Hair follicular keratinocyte (primary cell): ENCODE measurements at places on chromosomes 16 and 17. TPM values are rescaled to one million over a fixed set of nuclear protein-coding genes. Genes with fewer than 3 reads are reported as not detected.

Gene ZNF423
- total RNA-seq, result 0.08 TPM in 2 replicates

Gene OR3A3
- total RNA-seq, result not detected in 2 replicates

Gene EIF3CL
- 107 and 134 TPM in 2 replicates for total RNA-seq

Gene CSH2
- total RNA-seq, result not detected in 2 replicates

Gene CHST6
- 1.1 and 3.0 TPM in 2 replicates for total RNA-seq

Gene ATAD5
- total RNA-seq, result 2.2 and 4.3 TPM in 2 replicates

Gene TP53TG3B
- total RNA-seq, result not detected in 2 replicates

Gene FOXL1
- 6.0 and 7.9 TPM in 2 replicates for total RNA-seq

Gene CDC6
- total RNA-seq, result 13.6 and 40.7 TPM in 2 replicates

Gene CNTD1
- total RNA-seq, result not detected in 2 replicates

Gene USP6
- total RNA-seq, result under 0.01 TPM in 1 of 2 replicates, not detected in the other

Gene ARHGAP23
- total RNA-seq, result 21.3 and 24.0 TPM in 2 replicates

Gene BICDL2
- 0.23 and 0.78 TPM in 2 replicates for total RNA-seq

Gene EME1
- 2.1 and 8.1 TPM in 2 replicates for total RNA-seq

Gene DNAI2
- not detected in 2 replicates for total RNA-seq

Gene SF3B3
- total RNA-seq, result 82.2 and 109 TPM in 2 replicates

Gene MPRIP
- 107 and 118 TPM in 2 replicates for total RNA-seq

Gene GUCY2D
- 0.04 and 0.16 TPM in 2 replicates for total RNA-seq

Gene C1QL1
- total RNA-seq, result 2.5 TPM in 1 of 2 replicates, not detected in the other

Gene CCL18
- total RNA-seq, result not detected in 2 replicates

Gene CCDC200
- not detected in 2 replicates for total RNA-seq

Gene PRAC2
- not detected in 2 replicates for total RNA-seq

Gene SNX20
- not detected in 2 replicates for total RNA-seq

Gene KRTAP4-5
- not detected in 2 replicates for total RNA-seq

Gene RNF43
- total RNA-seq, result 10.1 and 11.5 TPM in 2 replicates

Gene CCDC144A
- total RNA-seq, result 0.38 and 0.70 TPM in 2 replicates

Gene HOXB5
- total RNA-seq, result not detected in 2 replicates

Gene ACSM2B
- not detected in 2 replicates for total RNA-seq

Gene CMTM2
- not detected in 2 replicates for total RNA-seq

Gene KRTAP2-3
- total RNA-seq, result 0.15 and 0.62 TPM in 2 replicates
